ENCODE measurements at places on chromosomes 7 and 10.

GRCh38 chr7:133742709-133743538 is 384.2 kb upstream of the LRGUK start:
- H3K4me1 ChIP-seq = no peaks in the 10 kb centered on the region
- no peak overlapping the region for H3K27ac ChIP-seq
- H3K4me3 ChIP-seq = no peak overlapping the region

DNA sequence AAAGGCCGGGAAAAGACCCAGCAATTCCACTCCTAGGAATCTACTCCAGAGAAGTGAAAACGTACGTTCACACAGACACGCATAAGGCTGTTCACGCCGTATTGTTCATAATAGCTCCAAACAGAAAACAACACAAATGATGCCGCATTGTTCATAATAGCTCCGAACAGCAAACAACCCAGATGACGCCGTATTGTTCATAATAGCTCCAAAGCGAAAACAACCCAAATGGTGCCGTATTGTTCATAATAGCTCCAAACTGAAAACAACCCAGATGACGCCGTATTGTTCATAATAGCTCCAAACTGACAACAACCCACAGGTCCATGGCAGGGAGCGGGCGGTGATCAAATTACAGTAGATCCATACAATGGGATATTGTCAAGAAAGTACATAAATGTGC is 85.2 kb upstream of the DNAAF5 start:
- H3K4me1 ChIP-seq = no peaks in the 10 kb centered on the region
- H3K27me3 ChIP-seq = no peaks in the 10 kb centered on the region
- H3K36me3 ChIP-seq = peaks cover 4% of the 10 kb centered on the region
- no peak overlapping the region for H3K27ac ChIP-seq
- DNase-seq = no peak

GRCh38 chr7:142914121-142914520 is 19.4 kb downstream of the TRPV5 start:
- DNase-seq = no peak
- H3K27ac ChIP-seq = no peak overlapping the region
- no peak overlapping the region for H3K4me3 ChIP-seq
- no peaks in the 10 kb centered on the region for H3K27me3 ChIP-seq

DNA sequence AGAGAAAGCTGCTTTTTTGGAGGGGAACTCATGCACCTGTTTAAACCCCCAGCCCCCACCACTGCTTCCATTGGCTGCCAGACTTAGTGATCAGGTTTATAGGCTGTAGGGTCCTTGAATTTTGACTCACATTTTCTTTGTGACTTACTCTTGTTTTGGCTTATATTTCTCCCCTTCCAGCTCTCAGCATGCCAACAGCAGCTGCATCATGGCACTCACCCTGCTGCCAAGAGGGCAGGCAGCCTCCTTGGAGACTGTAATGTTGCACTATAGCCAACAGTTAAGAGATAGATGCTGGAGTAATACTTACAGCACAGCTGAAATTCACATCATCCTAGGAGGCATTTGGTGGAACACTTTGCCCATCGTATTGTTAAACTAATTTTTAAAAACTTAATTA is 98.0 kb upstream of the GLCCI1 start:
- no peak for DNase-seq
- no peaks in the 10 kb centered on the region for H3K4me1 ChIP-seq
- H3K4me3 ChIP-seq = no peak overlapping the region
- H3K27me3 ChIP-seq = no peaks in the 10 kb centered on the region
- no peak overlapping the region for H3K27ac ChIP-seq
- H3K36me3 ChIP-seq = no peaks in the 10 kb centered on the region

DNA sequence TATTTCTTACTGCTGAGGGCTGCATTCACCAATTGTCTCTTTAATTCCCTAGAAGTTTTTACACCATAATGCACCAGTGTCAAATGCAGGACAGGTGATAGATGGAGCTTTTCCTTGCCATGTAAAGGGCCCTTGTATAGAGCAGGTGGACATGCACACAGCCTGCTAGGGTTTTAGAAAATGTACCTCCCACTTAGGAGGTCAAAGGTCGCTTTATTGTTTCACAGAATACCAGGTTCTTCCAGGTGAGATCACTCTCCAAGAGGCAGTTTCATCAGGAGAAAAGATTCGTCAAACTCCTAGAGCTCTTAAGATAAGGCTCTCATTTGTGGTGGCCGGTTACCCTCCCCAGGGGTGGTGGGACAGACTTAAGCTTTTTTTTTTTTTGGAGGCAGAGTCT is 215.8 kb downstream of the PHTF2 start:
- no peaks in the 10 kb centered on the region for H3K36me3 ChIP-seq
- H3K27ac ChIP-seq = no peak overlapping the region
- no peak for DNase-seq
- peaks cover 6% of the 10 kb centered on the region for H3K27me3 ChIP-seq
- no peak overlapping the region for H3K4me3 ChIP-seq

GRCh38 chr7:29825775-29826529 is 19.6 kb downstream of the WIPF3 start:
- H3K27me3 ChIP-seq = no peaks in the 10 kb centered on the region
- no peaks in the 10 kb centered on the region for H3K36me3 ChIP-seq
- H3K4me1 ChIP-seq = no peaks in the 10 kb centered on the region
- no peak overlapping the region for H3K27ac ChIP-seq
- no peak for DNase-seq

GRCh38 chr10:125219776-125220175 is 59.4 kb upstream of the CTBP2 start:
- H3K27me3 ChIP-seq = no peaks in the 10 kb centered on the region
- H3K4me1 ChIP-seq = no peaks in the 10 kb centered on the region
- H3K4me3 ChIP-seq = no peak overlapping the region
- DNase-seq = no peak
- no peaks in the 10 kb centered on the region for H3K36me3 ChIP-seq
- no peak overlapping the region for H3K27ac ChIP-seq

- no peaks in the 10 kb centered on the region for H3K4me1 ChIP-seq
- H3K27ac ChIP-seq = no peak overlapping the region
- no peak for DNase-seq
- no peak overlapping the region for H3K4me3 ChIP-seq
- H3K36me3 ChIP-seq = no peaks in the 10 kb centered on the region
Observed at GRCh38 chr7:41520445-41520844, 182.4 kb downstream of the INHBA start.

GRCh38 chr7:31890766-31891165 is 179.4 kb downstream of the PDE1C start:
- no peaks in the 10 kb centered on the region for H3K27me3 ChIP-seq
- H3K4me3 ChIP-seq = no peak overlapping the region
- H3K36me3 ChIP-seq = no peaks in the 10 kb centered on the region
- no peak overlapping the region for H3K27ac ChIP-seq
- DNase-seq = no peak
- no peaks in the 10 kb centered on the region for H3K4me1 ChIP-seq

- H3K4me3 ChIP-seq = no peak overlapping the region
- H3K4me1 ChIP-seq = no peaks in the 10 kb centered on the region
- no peak for DNase-seq
- no peaks in the 10 kb centered on the region for H3K36me3 ChIP-seq
Observed at GRCh38 chr10:126090911-126091728, 194.8 kb downstream of the FANK1 start.

Measured in naive thymus-derived CD4-positive, alpha-beta T cell (primary cell).